ENCODE measurements at places on chromosomes 5 and 9. TPM values are rescaled to one million over a fixed set of nuclear protein-coding genes. Genes with fewer than 3 reads are reported as not detected.

- no peak for DNase-seq
These were observed 88.6 kb upstream of the RASGRF2 start for GRCh38 chr5:80871541-80871961.

RGS3 gene
- polyA plus RNA-seq, result 44.8 TPM

DNA sequence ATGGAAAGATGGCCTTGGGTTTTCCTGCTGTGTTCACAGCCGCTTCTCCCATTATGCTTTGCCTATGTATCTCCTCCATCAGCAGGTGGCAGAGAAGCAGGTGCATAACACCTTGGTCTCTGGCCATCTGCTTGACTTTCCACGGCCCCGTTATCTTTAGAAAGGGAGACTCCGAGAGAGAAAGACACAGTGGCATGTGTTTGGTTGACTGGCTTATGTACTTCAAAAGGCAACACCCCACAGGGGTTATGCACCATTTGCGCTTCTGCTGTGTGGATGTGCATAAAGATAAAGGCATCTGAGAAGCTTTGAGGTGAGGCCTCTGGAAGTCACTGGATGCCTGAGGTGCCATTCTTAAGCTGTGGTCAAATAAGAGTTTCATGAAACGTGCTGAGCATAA, 138.4 kb downstream of the EGFLAM start:
- no peak for DNase-seq

GRCh38 chr9:87783180-87783579, 57.3 kb downstream of the CTSL start:
- DNase-seq, result no peak

MRPL50 gene
- 13.3 TPM for polyA plus RNA-seq

DNA sequence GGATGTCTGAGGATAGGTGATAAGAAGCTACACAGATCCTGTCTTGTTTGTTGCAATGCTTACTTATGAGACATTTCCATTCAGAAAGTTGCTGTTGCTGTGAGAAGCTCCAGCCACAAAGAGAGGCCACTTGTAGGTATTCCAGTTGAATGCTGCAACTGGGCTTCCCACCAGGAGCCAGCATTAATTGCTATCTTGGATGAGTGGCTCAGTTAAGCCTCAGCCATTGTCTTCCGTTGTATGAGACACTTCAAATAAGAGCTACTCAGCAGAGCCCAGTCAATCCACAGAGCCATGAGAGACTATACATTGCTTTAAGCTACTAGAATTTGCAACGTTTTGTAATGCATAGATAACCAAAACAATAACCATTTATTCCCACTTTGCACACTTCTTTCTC, 104.3 kb upstream of the ARRDC3 start:
- no peak for DNase-seq

MAT2B gene
- polyA plus RNA-seq, result 52.3 TPM

JADE2 gene
- polyA plus RNA-seq, result 1.9 TPM

- peak; percentile 46 for DNase-seq
These were observed 470.6 kb downstream of the TUSC1 start for GRCh38 chr9:25207402-25208195.

ZNF484 gene
- 5.1 TPM for polyA plus RNA-seq

- DNase-seq, result no peak
These were observed 406.6 kb downstream of the CTNND2 start for GRCh38 chr5:11497651-11498050.

VAV2 gene
- polyA plus RNA-seq, result 17.3 TPM

DNA sequence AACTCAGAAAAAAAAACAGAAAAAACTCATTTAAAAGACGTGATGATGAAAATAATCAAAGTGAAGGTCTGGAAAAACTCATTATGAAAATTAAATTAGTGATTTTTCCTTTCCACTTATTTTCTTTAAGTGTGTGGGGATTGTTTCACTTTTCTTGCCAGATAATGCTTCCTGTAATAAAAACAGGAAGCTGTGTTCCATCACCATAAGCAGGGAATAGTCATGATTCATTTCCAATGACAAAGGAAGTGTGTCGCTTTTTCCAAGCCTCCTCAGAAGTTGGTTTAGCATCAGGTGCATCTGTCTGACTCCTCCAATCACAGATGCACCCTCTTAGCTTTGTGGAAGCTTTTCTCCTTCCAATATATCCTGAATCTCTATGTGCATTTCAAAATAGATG, 2068.7 kb downstream of the MAT2B start:
- DNase-seq, result no peak

GRCh38 chr5:87184605-87185004, 83.1 kb upstream of the RASA1 start:
- no peak for DNase-seq

GRCh38 chr9:116516456-116516855, 170.6 kb upstream of the TRIM32 start:
- no peak for DNase-seq

- DNase-seq, result no peak
These were observed 12.4 kb downstream of the CEMIP2 start for GRCh38 chr9:71755869-71756268.

ROR2 gene
- 3.1 TPM for polyA plus RNA-seq

- DNase-seq, result peak; percentile 62
These were observed 104.1 kb upstream of the NIPBL start for GRCh38 chr5:36772276-36773140.

GRCh38 chr5:80739496-80739895, 84.7 kb upstream of the DHFR start:
- no peak for DNase-seq

DNA sequence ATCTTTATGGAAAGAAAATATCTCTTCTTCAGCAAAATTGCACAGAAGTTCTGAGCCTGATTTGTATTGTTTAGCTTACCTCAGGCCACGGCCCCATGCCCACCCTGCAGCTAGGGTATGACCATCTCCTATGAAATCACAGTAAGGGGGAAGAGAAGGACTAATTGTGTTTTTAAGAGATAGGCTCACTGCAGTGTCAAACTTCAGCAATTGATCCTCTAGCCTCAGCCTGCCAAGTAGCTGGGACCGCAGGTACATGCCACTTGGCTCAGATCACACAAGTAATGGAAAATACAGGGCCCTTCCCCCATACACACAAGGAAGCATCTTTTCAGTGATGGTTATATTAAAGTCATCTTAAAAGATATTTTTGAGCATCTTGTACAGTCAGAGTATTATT, 60.0 kb downstream of the DMAC1 start:
- DNase-seq, result no peak

- peak; percentile 89 for DNase-seq
These were observed 1058.5 kb upstream of the DMAC1 start for GRCh38 chr9:8857926-8858595.

DNA sequence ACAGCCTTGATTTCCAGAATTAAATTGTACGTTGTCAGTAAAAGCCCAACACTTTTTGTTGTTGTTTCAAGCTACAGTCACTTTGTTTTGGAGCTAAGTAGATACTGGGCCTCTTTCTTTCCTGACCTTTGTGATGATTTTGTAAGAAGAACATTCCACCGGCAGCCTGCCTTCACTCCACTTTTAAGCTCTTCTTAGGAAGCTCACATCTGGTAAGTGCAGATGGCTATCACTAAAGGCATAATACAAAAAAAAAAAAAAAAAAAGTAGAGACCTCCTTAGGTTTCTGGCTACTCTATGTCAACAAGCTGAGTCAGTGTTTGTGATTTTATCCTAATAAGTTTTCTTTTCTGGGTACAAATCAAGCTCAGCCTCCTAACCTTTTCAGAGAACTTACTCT, 1922.1 kb upstream of the WWC1 start:
- no peak for DNase-seq

GRCh38 chr9:19485193-19485592, 76.4 kb downstream of the ACER2 start:
- no peak for DNase-seq

DNA sequence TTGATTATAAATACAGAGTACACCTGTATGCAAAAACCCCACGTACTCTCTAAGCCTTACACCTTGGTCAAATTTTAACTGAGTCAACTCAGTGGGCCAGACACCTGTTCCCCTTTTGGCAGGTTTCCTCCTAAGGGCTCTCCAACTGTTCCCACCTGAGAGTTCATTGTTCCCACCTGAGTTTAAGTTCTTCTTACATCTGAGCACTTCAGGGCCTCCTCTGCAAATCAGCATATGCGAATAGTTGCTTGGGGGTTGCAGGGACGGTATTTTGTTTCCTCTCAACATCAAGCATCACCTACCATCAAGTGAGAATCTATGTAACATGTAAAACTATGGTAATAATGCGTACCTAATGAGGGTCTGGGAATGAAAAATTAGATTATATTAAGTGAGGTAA, 300.0 kb downstream of the PIK3R1 start:
- no peak for DNase-seq

- DNase-seq, result peak; percentile 77
These were observed 31.7 kb upstream of the BASP1 start for GRCh38 chr5:17185773-17186172.

CRHBP gene
- polyA plus RNA-seq, result 0.45 TPM

WWC1 gene
- polyA plus RNA-seq, result 1.0 TPM

All from hindlimb muscle (tissue), 1 donor.